ENCODE measurements at places on chromosomes 6 and 20.

DNA sequence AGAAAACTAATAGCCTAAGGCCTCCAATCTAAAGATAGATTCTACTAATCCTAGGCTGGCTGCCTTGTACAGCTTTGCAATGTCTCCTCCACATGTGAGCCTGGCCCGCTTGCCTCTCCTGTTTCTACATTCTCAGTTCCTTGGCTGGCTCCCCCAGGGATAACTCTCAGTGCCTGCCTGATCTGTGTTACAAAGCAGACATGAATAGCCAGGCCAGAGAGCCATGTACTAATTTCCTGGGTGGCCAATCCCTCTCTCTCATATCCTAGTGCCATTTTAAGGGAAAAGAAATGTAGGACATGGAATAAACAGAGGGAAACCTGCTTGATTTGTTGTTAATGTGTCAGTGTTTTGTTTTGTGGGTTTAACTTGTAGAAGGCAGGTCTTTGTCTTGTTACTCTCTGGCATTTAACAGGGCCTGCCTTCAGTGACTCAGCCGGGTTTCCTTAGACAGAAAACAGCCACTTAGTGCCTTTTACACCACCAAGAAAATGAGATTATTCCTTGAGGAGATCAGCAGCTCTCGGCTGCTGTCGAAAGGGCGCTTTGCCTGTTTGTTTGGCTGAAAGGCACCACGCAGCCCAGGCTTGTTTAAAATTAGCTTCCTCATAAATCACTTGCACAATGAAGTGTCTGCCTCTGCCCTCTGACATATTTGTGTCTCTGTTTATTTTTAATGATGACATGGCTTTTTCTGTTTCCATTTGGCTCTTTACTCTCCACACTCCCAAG is 702.7 kb downstream of the MAFB start:
- peak; percentile 9 for DNase-seq

GRCh38 chr6:18585032-18585573 is 198.0 kb downstream of the RNF144B start:
- DNase-seq = peak; percentile 14

DNA sequence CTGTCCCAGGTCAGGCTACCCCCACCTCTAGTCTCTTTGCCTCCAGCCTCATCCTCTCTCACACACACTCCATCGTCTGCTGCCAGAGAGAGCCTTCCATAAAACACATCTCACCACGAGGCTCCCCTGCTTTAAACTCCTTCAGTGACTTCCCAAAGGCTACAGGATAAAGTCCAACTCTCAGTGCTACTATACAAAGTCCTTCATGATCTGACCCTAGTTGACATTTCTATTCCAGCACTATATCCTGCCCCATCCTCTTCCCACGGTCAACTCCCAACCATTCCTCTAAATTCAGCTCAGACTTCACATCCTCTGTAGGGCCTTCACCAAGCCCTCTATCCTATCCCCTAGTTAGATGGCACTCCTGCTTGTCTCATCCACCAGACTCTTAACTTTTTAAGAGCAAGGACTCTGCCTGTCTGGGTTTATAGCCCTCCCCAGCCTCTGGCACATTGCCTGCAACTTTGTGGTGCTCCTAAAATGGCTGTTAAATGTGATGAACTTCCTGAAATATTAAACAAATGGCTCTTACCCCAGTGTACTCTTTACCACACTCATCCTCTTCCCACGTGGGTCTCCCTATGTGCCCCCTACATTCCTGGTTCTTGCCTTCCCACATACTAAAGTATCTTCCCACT is 36.1 kb downstream of the KIF16B start:
- no peak for DNase-seq

- DNase-seq = no peak
These were observed 361.6 kb downstream of the PHF3 start for GRCh38 chr6:63997221-63997620.

GRCh38 chr6:14665827-14666724 is 548.5 kb downstream of the CD83 start:
- peak; percentile 80 for DNase-seq

DNA sequence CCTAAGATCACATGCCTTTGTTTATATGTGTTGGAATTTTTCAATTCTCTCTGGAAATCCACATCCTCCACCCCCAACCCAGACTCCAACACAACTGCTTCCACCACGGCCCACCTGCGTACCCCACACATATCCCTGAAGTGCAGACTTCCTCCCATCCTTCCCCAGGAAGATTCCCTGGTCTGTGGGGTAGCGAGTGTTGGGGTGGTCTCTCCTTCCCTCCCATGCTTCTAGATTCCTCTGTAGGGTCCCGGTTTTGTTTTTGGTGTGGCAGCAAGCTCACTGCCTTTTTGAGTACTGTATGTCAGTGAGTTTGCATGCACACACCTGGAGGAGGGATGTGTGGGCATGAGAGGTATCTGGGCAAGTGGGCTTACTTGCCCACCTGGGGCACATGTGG is 127.6 kb downstream of the MRPL14 start:
- no peak for DNase-seq

- DNase-seq = no peak
These were observed 230.7 kb downstream of the TFAP2C start for GRCh38 chr20:56859801-56860261.

- DNase-seq = no peak
These were observed 46.5 kb downstream of the BLOC1S5 start for GRCh38 chr6:8017705-8018104.

- no peak for DNase-seq
These were observed 26.4 kb upstream of the PTGIS start for GRCh38 chr20:49594143-49594930.

DNA sequence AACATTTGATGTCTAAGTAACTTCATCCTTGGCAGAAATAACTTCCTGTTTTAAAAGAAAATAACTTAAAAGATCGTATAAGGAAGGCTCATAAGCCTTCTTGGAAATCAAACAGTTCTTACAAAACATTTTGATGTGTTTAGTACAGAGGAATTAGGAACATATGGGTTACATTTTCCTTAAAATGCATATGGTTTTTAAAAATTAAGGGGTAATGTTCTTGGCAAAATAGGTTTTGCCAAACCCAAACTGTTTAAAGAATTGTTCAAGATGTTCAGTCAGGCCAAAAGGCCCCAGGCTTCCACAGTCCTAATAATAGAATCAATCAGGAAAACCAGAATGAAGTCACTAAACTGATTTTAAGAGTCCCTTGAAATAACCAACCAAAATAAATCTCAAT is 142.7 kb upstream of the SLC35B3 start:
- DNase-seq = no peak

- no peak for DNase-seq
These were observed 430.7 kb upstream of the PTCHD4 start for GRCh38 chr6:48541649-48542048.

DNA sequence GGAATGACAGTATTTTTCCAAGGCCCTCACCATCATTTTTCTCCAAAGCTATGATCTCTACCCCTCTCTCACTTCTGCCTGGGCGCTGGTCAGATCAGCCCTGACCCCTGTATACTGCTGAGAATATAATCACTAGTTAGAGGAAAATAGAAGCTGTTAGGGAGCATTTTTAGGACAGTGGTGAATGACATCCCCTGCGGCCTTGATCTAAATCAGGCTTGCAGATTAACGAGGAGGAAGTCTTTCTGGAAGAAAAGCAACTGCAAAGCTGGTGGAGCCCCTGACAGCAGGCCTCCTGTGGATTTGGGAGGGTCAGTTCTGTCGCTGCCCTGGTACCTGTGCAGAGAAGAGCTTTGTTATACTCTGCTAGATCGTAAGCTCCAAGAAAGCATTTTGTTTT is 107.9 kb downstream of the RPP40 start:
- DNase-seq = no peak

GRCh38 chr6:111583986-111584385 is 21.7 kb downstream of the TRAF3IP2 start:
- no peak for DNase-seq

- DNase-seq = no peak
These were observed 62.7 kb upstream of the ELOVL5 start for GRCh38 chr6:53411451-53411850.

DNA sequence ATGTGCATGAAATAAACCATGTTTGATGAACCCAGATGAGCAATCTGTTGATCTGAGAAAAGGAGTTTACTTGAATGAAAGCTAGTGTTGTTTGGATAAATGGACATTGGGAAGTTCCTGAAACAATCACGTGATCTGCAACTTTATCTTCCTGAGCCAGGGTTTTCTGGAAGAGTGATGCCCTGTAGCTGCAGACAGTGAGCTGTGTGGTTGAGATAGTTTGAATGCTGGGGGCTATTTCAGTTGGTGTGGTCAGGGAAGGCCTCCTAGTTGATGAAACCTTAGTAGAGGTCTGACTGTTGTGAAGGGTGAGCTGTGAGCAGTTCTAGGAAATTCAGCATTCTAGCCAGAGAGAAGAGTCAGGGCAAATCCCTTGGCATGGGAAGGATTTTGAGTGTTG is 643.7 kb downstream of the UTRN start:
- no peak for DNase-seq

DNA sequence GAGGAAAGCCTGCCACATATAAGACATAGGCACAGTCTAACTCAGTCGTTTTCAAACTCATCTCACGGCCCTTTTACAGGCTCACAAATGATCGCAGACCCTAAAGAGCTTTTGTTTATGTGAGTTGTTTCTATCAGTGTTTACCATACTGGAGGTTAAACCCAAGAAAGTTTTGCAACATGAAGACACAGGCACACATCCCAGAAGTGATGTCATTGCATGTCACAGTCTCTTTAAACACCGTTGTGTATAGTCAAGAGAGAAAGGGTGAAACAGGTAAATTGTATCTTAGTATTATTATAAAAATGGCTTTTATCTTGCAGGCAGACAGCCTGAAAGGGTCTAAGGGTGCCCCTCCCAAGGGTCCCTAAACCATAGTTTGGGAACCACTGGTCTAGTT is 96.7 kb downstream of the BACH2 start:
- no peak for DNase-seq

GRCh38 chr6:26034905-26035304 is 52.3 kb upstream of the HFE start:
- DNase-seq = no peak

DNA sequence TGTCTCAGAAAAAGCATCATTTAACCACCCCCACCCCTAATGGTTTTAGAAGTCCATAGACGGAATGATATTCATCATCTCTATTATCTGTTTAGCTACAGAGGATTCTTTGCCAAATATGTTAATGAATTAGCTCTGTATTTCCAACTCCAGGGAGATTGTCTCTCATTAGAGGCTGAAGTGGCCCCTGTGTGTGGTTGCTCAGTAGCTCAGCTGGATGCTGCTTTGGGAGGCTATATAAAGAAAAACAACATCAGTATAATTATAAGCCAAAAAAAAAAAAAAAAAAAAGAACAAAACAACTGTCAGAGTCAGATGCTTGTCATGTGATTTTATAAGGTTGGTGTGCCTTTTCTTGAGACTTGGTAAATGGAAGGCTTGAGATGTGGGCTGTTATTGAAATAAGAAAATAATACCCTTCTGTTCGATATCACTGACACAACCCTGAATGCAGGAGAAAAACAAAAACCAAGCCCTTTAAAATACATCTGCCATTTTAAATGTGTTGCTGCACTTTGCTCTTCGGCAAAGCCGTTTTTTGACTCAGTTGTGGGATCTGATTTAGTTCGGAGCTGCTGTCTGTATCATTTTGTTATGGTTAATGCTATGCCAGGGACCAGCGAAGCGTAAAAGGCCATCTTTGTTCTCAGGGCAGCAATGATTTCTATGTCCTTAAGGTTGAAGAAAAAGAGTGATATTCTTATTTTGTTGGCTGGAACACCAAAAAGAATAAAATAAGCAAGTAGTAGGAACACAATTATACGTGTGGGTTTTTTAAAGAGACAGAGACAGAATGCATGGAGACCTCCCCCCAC is 422.6 kb downstream of the QKI start:
- no peak for DNase-seq

- DNase-seq = no peak
These were observed 13.5 kb downstream of the EBF4 start for GRCh38 chr20:2705931-2706645.

- DNase-seq = no peak
These were observed 109.4 kb downstream of the CDH4 start for GRCh38 chr20:61361501-61361900.

DNA sequence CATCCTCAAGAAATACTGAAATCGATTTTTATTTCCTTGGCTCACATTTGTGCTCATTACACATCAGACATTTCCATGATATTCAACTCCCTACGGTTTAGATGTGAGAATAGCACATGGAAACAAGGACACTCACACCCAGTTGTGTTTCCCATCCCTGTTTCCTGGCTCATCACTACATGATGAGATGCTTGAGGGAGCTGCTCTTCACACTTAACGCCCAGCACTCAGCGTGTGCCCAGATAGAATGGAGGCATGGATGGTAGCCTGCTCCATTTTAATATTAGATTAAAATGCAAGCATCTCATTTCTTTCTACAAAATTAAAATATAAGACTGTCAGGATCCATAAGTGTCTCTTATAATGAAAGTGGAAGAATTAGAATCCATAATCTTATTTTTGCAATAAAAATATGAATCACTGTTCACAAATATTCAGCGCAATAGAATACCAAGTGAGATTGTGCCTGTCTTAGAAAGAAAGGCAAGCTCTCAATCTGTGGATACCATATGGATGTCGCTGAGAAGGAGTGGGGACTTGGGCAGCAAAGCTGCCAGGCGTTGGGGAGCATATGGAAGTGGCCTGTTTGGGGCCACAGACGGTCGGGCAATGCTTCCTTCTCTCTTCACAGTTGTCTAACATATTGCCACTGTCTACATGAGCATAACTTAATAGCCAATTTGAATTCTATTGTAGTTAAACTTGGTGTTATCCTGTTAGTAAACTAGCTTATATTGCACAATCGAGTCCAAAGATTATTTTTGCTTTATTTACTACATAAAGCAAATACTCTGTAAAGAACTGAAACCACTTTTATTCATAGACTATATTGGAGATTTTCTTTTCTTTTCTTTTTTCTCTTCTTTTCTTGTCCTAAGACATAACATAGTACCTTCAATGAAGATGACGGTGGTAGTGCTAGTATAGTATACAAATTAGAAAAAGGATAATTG is 206.8 kb upstream of the QKI start:
- DNase-seq = no peak

- no peak for DNase-seq
These were observed 120.7 kb downstream of the CARMIL1 start for GRCh38 chr6:25399885-25400284.

DNA sequence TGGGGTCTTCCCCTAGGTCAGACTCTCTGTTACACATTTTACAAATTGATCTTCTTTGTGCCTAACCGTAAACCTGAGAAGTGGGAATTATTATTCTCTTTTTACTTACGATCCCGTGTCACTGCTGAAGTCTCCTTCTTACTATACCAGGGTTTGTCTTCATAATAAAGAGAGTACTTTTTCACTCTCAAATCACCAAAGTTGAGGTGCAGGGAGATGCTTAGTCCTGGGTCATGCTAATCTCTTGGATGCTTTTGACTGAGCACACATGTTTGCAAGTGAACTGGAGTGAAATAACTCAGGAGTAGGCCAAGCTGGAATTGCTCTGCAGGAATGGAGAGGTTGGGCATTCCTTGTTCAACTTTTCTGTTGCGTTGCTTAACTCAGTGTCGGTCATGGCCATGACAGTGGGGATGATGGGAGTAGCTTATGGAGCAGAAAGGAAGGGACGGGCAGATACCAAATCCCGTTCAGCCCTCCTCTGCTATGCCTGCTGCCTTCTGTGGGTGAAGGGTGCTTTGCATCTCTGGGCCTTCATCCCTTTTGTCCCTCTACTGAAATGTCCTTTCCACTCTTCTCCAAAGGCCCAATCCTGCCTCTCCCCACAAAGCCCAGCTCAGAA is 15.2 kb upstream of the TAGAP start:
- no peak for DNase-seq

Data from hepatic stellate cell (primary cell).